ENCODE measurements at places on chromosomes 7 and 10.

- peaks cover 79% of the 10 kb centered on the region for H3K27me3 ChIP-seq
- peaks cover 11% of the 10 kb centered on the region for H3K4me1 ChIP-seq
- H3K4me3 ChIP-seq = no peak overlapping the region
- no peaks in the 10 kb centered on the region for H3K36me3 ChIP-seq
- DNase-seq = no peak
- H3K27ac ChIP-seq = no peak overlapping the region
These were observed 23.1 kb downstream of the SKIDA1 start for GRCh38 chr10:21502348-21502740.

GRCh38 chr10:121459622-121460453, 138.4 kb downstream of the FGFR2 start:
- H3K27me3 ChIP-seq = no peaks in the 10 kb centered on the region
- no peak for DNase-seq
- no peaks in the 10 kb centered on the region for H3K4me1 ChIP-seq
- H3K27ac ChIP-seq = no peak overlapping the region
- no peaks in the 10 kb centered on the region for H3K36me3 ChIP-seq

- H3K4me3 ChIP-seq = no peak overlapping the region
- H3K27me3 ChIP-seq = peaks cover 11% of the 10 kb centered on the region
- H3K36me3 ChIP-seq = no peaks in the 10 kb centered on the region
These were observed 73.8 kb upstream of the JCAD start for GRCh38 chr10:30133198-30133597.

DNA sequence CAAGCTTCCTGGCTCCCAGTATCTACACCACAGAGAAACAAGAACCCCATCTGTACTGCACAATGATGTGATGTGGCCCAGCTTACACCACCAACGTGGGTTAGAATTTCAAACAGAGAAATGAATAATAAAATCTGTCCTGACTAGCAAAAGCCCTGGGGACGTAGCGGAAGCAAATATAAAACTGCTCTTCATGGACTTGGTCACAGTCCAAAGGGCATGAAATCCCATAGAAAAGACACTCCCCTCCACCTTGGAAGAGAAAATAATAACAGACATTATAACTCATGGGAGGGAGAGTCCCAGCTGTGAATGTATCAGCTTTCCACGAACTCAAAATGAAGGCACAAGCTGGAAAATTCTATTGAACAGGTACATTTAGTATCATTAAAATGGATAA, 205.3 kb upstream of the GALNT17 start:
- no peaks in the 10 kb centered on the region for H3K4me1 ChIP-seq
- no peak overlapping the region for H3K4me3 ChIP-seq
- H3K27ac ChIP-seq = no peak overlapping the region
- H3K27me3 ChIP-seq = no peaks in the 10 kb centered on the region
- no peak for DNase-seq

- H3K27me3 ChIP-seq = no peaks in the 10 kb centered on the region
- H3K36me3 ChIP-seq = peaks cover 21% of the 10 kb centered on the region
- peaks cover 8% of the 10 kb centered on the region for H3K4me1 ChIP-seq
- no peak for DNase-seq
- H3K27ac ChIP-seq = no peak overlapping the region
These were observed 94.9 kb downstream of the NKX6-2 start for GRCh38 chr10:132690821-132691610.

DNA sequence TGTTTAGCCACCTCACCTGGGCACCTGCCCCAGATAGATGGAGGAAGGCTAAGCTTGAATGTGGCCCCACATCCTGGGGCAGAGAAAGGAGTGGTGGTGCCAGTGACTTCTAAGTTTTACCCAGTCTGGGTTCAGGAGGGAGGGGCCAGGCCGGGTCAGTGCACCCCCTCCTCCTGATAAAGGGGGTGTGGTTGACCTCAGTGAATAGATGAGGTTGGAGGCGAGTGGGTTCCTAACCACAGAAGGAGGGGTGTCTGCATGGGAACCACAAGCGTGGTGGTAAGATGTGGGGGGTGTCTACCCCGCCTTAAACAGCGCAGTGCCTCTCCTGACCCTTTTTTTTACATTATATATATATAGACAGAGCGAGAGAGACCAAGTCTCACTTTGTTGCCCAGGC, 105.3 kb upstream of the KCTD7 start:
- H3K4me1 ChIP-seq = peaks cover 3% of the 10 kb centered on the region
- no peak overlapping the region for H3K4me3 ChIP-seq
- no peak for DNase-seq

Data from activated CD8-positive, alpha-beta T cell treated with anti-CD3 and anti-CD28 coated beads, Interleukin-2, amount 10 ng/mL, durations not matched to agents 7 days and 5 days (primary cell).